ENCODE measurements at places on chromosomes 1 and 21.

DNA sequence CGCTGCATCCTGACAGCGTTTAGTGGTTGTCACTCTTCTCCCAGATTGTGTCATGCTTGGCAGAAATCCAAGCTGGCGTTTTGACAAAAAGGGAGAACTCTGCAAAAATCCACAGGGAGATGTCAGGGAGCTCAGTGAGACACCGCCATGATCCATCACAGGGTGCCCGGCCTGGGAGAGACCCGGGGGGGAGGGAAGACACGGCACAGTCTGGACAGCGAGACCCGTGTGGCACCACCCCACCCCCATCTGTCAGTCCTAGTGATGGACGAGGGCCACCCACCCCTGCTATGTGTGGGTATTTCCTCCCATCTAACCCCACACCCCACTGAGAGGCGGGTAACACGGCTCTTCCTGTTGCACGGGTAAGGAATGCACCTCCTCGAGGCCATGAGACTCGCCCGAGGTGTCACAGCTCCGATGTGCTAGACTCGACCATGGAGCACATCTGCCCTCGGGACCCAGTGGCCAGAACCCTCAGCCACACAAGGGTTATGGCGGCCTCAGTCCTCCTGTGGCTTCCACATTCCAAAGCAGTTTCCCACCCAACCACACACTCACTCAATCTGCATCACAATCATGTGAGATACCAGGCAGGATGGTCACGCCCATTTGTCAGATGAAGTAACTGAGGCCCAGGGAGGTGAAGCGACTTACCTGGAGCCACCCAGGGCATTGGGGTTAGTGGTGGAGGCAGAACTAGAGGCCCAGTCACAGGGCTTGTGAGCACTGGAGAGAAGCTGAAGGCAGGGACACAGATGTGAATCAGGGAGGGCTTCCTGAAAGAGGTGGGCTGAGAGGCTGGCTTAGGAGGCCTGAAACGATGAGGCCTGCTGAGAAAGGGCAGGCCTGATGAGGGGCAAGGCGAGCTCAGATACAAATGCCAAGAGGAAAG lies 688.5 kb downstream of the MATN1 start:
- DNase-seq = no peak

DNA sequence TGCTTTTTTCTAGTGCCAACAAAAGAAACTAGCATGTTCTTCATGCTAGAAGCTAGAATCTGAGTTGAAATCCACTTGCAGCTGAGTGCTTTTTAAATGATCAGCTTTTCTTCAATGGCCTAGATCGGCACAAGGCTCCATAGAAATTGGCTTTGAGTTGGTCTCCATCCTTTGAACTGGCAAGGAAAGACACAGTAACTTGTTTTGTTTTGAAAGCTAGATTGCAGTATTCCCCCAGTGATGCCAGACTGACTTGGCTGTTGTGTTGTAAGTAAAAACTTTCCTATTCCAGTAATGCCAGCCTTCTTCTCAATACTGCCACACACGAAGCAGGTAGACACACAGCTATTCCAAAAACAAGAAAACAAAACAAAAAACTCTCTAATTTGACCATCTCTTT lies 139.1 kb downstream of the FMN2 start:
- DNase-seq = no peak

DNA sequence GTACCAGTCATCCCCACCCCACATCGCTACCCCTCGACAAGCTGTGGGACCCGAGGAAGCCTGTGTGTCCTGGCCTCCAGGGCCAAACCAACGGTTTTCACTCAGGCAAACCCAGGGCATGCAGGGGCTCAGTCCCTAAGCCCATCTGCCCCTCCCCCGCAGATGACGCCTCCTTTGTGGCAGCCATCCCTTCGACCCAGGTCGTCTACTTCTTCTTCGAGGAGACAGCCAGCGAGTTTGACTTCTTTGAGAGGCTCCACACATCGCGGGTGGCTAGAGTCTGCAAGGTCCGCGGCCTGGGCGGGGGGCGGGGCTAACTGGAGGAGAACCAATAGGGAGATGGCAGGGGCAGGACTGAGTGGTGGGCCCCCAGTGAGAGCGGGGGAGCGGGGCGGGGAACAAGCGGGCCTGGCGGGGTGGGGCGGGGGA lies 7.4 kb downstream of the SEMA4A start:
- DNase-seq = no peak

DNA sequence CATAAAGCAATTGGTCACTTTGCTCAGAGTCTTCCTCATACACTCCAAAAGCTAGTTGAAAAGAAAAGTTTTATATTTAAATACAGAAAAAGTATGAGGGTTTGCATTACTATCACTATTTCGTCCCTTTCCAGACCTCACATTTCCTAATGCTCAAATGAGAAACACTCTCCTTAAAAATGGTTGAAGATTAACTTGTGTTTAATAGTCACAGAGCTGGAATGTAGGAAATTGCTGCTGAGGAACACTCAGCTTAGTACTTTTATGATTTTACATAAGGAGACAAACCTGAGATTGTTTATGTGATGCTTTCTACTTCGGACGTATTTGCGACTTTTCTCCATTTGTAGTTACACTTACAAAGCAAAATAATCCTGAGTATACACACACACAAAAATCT lies 39.8 kb downstream of the MYSM1 start:
- no peak for DNase-seq

DNA sequence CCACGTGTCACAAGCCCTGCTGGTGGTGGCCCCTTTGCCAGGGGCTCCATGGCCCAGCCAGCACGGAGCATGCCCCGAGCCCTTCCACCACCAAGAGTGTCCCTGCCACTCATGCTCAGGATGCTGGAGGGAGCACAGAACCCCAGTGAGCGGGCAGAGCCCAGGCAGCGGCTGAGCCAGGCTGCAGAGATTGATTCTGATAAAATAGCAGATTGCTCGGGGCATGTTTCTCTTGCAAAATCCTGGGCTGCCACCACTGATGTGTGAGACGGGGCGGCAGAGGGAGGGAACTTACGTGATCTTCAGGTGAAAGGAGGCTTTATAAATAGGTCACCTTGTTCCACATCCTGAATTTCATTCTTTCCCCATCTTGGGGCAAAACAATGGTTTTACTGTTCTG lies 53.2 kb downstream of the SPSB1 start:
- no peak for DNase-seq

DNA sequence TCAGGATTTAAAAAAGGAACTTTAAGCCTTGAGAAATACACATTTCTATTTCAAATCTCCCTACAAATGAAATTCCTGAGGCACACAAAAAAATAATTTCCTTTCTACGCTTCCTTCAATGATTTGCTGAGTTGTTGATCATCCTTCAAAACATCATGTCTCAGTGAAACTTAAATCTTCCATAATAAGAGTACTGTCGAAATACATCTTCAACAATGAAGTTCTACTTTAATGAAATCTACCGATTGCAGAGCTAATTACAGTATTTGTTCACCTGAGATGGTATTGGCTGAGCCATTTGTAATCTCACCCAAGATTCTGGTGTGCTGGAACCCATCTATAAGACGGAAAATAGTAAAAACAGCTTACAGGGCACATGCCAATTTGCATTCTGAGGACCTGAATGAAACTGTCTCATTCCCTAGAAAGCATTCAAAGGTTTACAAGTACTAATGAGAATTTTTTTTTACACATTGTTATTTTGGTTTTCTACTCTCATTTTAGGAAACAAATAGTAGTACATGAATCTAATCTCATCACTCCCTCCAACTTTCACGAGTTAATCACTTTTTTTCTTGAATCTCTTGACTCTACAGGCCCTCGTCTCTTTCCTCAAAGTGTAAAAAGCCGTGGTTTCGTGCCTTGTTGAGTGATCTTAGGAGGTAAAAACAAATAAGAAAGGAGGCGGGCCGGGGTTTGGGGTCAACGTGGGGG lies 1.1 kb downstream of the CHML start:
- DNase-seq = no peak

DNA sequence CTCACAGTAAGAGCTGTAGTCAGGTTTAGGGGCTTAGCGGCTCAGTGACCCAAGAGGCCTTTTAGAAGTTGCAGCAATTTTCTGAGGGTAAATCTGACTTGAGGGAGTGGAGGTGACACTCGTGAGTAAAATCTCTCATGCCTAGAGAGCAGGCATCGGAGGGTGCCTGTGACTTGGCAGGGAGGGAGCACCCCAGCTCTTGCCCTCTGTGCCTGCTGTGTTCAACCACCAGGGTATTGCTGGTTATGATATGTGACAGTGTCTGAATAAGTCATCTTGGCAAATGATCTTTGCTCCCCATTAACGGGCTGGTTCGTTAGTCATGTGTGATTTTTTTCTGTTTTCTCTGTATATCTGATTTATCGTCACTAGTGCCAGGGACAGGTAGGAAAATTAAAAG lies 5.9 kb downstream of the MAN1C1 start:
- no peak for DNase-seq

DNA sequence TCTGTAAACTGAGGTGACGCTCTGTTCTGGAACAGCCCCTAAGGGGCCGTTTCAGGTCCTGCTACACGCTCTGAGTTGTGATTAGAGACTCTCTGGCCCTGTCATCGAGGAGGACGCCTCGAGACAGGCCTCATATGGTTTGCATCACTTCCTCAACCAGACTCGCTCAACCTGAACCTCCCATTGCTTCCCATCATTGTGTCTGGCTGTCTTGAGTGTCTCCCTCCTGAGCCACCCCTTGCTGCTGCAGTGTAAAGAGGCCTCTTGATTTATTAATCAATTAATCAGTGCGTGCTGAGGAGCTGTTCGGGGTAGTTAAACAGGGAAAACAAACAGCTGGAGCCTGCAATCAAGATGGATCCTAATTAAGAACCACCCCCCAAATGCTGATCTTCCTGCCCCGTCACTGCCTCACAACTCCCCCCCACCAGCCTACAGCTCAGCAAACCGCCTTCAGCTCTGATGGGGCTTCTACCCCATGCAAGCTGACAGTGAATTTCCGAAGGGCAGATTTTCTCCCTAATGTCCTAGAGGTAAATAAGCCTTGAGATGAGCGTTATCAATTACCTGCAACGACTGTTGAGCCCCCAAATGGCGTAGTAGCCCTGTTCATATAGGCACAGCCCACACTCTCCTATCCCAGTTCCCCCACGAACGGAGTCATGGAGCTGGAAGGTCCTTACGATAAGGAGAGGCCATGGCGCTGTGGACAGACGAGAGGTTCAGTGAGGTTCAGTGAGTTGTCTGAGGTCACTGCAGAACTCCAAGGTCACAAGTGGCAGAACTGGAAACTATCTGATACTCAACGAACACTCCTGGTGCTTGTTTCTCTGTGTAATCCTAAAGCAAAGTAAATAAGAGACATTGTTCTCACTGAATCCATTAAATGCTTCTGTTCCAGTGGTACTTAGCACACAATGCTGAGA lies 210.6 kb downstream of the KIF26B start:
- no peak for DNase-seq

DNA sequence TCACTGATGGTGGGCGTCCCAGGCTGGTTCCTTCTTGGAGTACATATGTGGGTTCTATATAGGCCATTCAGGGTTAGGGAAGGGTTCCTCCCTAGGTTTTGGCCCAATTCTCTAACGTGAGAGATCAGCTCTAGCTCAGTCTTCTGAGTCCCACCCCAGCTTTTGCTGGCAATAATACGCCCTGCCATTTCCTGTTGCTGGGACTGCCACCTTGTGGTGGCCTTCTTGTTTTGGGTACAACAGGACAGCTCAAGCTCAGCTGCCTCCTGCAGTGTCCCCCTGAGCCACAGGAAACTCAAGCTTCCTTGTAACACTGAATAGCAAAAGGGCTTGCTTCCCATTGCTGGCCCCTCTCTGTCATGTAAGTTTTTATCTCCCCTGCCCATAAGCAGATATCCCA lies 77.8 kb downstream of the BACH1 start:
- DNase-seq = no peak

DNA sequence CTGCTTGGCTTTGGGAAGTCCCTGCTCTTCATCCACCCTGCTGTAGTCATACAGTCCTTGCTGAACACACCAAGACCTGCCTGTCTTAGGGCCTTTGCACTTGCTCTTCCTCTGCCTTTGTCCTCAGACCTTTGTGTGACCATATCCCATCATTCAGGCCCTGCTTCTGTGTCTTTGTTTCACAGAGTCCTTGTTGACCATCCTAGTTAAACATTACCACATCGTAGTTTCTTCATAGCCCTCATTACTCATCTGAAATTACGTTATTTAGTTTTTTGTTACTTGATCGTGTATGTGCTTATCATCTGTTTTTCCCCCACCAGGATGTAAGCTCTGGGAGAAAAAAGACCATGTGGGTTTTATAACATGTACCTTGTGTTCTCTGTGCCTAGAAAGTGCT lies 18.3 kb upstream of the SPRR5 start:
- no peak for DNase-seq

DNA sequence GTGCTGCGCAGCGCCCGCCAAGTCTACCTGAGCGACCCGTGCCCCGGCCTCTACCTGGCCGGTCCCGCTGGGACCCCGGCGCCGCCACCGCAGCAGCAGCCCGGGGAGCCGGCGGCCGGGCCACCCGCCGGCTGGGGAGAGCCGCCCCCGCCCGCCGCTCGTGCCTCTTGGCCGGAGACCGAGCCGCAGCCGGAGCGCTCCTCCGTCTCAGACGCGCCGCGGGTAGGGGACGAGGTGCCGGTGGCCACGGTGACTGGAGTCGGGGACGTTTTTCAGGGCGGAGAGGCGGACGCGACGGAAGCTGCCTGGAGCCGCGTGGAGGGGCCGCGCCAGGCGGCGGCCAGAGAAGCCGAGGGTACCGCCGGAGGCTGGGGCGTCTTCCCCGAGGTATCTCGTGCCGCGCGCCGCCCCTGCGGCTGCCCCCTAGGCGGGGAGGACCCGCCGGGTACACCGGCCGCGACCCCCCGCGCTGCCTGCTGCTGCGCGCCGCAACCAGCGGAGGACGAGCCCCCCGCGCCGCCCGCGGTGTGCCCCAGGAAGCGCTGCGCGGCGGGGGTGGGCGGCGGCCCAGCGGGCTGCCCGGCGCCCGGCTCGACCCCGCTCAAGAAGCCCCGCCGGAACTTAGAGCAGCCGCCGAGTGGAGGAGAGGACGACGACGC lies 646 bp downstream of the IER5 start:
- no peak for DNase-seq

- DNase-seq = no peak
These were observed 86.8 kb downstream of the C21orf91 start for GRCh38 chr21:17732306-17732705.

GRCh38 chr1:47023268-47024140 lies at the start of gene CYP4X1:
Gene CYP4X1 (plus strand): TSS chr1:47023669. CDS start chr1:47023818, 149 bp downstream.
- DNase-seq = no peak

DNA sequence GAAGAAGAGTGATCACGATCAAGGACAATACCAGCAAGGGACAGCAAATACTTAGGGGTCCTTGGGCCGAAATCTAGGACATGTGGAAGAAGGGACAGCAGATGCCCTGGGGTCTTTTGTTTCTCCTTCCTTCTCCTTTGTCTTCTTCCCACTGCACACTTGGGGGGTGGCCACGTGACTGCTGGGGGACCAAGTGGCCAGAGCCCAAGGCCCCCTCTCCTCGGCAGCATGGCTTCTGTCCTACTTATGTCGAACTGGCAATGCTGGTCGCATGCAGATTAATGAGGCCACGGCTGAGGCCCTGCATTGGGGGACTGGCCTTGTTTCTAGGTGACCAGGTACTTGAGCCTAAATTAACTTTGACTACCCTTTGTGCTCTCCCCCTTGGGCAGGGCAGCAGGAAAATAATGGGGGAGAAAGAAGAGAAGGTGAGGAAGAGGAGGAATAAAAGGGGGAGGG lies 83.0 kb downstream of the GRIK3 start:
- DNase-seq = no peak

- DNase-seq = no peak
These were observed 56.0 kb downstream of the KANK4 start for GRCh38 chr1:62263006-62263813.
